Effector CD4-positive, alpha-beta T cell (primary cell): ENCODE measurements at places on chromosomes 2 and 18.

DNA sequence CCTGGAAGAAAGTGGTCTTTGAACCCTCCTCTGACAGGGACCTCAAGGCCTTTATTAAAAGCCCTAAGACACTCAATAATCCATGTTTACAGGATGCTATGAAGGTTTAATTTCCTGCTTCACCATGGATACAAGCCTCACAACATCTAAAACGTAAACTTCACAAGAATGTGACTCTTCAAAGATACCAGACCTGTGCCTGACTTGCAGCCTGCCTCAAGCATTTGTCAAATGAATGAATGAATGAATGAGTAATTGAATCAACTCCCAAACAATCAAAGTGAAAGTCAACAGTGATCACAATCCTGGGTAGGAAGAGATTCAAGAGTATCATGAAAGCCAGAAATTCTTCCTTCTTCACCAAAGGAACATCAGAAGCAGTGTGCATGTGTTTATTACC, 30.4 kb downstream of the KLF7 start:
- DNase-seq, result no peak

DNA sequence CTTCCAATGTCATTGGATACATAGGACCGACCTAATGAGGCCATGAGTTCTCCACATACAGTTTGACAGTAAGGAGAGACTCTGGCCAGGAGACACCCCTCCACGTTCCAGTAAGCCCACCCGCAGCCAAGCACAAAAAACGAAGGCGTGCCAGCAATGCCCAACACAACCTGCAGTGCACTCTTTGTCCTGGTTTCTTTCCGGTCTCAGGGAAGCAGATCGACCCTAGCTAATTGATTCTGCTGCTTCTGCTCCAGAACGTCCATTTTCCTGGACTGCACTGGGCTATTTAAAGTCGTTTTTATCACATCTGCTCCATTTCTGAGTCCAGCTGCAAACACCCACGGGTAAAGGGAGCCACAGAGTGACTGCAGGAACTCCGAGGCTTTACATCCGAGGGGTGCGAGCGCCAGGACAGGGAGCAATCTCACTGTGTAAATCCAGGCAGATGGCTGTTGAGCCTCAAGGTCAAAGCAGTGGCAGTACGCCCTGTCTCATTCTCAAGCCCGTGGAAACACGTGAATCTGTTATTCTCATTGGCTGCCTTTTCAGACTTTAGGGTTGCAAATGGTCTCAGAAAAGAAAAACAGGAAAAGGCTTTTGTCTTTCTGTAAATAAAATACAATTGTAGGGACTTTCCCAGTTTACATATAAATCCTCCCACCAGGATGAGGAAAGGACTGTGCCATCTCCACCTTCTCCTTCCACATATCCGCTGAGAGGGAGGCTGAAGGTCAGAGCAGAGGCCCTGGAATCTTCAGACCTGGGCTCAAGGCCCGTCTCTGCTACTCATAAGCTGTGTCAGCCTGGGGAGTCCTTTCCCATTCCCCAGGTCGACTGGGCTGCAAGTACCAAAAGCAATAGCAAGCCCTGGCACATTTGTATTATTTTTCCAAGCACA, 40.7 kb downstream of the TMEM163 start:
- no peak for DNase-seq

DNA sequence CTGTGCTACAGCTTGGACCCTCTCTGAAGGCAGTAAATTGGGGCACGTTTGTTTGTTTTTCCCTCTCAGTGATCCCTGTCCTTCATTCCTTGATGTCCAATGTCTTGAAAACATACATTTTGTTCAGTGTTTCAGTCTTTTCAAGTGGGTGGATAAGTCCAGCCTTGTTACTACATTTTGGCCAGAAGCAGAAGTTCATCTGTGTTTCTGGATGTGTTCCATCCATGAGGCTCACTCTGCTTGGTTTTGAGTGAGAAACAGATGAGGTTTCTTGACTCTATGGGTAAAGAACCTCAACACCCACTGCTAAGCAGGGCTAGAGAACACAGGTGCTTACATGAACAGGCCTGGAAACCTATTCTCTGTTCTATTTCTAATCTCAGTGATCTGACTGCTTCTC, 74.5 kb upstream of the RFX8 start:
- no peak for DNase-seq

- no peak for DNase-seq
Observed at GRCh38 chr2:207938886-207939285, 86.4 kb downstream of the PLEKHM3 start.

- no peak for DNase-seq
Observed at GRCh38 chr18:61596296-61596695, 263.1 kb downstream of the CDH20 start.

- DNase-seq, result no peak
Observed at GRCh38 chr2:159855143-159855542, 57.1 kb upstream of the CD302 start.

DNA sequence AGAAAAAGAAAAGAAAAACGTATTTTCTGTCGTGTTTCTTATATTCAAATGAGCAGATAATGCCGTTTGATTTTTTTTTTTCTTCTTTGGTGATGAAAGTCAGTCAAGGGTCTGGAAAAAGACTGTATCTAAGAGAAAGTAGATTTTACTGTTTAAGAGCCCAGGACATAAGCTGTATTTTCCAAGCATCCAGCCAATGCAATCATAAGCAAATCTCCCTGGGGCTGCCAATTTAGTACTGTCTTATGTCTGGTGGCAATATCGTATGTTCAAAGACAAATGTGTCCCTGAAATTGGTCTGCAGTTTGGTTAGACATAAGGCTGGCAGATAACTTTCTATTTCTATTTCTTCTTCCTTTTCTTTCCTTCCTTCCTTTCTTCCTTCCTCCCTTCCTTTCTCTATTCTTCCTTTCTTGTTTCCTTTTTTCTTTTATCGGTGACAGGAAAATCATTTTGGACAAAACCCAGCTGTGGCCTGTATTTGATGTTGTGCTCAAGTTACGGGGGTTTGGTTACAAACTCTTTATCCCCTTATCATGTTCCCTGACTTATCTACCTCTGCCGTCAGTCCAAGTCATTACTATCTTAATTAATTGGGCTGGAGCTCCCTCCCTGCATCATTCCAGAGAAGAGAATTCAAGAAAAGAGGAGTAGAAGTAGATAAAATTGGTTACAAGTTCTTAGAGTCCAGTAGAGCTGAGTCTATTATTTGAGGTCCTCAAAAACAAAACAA, 683.4 kb upstream of the FSHR start:
- DNase-seq, result no peak

DNA sequence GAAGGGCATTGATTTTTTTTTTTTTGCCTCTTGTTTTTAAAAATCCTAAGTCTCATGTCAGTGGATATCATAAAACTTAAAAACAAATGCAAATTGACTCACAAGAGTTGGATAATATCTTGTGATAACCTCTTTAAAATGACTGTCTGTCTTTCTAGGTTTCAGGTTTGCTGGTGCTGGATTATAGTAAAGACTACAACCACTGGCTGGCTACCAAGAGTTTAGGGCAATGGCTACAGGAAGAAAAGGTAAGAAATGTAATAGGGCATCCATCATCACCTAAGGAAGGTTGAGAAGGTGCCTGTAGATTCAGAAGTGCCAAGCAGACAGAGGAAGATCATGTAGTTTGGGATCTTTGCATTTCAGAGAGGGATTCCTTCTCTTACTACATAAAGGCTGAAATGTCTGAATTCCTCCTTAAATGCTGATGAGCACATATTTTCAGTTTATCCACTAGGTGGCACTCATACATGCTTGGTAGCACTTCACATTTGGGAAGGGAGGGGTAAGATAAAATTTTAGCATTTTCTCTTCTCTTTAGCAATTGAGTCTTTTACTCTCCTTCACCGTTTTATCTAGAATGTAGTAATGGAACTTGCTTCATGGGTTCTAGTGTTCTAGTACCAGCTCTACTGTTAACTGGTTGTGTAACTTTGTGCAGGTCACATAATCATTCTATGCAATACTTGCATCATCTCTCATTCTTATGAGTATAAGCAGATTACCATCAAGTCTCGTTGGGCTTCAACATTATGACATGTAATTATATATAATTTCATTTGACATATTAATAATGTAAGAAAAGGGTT, 21.1 kb downstream of the CPS1 start:
- DNase-seq, result no peak

GRCh38 chr2:96642564-96643360, at the start of gene FER1L5:
Gene FER1L5 (plus strand): TSS chr2:96642764. CDS start chr2:96642837, 73 bp downstream.
- no peak for DNase-seq

GRCh38 chr2:231069379-231070054, 12.8 kb downstream of the PSMD1 start:
- no peak for DNase-seq

GRCh38 chr2:232448304-232448690, 7.7 kb upstream of the ALPI start:
- no peak for DNase-seq

DNA sequence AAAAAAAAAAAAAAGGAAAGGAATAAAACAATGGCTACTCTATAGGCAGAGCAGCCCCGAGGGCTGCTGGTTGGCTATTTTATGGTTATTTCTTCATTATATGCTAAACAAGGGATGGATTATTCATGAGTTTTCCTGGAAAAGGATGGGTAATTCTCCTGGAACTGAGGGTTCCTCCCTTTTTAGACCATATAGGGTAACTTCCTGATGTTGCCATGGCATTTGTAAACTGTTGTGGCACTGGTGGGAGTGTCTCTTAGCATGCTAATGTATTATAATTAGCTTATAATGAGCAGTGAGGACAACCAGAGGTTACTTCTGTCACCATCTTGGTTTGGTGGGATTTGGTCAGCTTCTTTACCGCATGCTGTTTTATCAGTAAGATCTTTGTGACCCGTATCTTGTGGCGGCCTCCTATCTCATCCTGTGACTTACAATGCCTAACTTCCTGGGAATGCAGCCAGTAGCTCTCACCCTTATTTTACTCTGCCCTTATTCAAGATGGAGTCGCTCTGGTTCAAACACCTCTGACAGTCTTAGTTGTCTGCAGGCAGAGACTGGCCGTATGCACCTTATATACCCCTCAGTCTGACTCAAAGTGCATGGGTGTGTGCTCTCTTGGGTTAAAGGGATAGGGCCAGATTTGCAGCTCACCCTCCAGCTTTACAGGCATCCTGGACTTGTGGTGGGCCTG, 57.7 kb downstream of the HAUS1 start:
- DNase-seq, result no peak

DNA sequence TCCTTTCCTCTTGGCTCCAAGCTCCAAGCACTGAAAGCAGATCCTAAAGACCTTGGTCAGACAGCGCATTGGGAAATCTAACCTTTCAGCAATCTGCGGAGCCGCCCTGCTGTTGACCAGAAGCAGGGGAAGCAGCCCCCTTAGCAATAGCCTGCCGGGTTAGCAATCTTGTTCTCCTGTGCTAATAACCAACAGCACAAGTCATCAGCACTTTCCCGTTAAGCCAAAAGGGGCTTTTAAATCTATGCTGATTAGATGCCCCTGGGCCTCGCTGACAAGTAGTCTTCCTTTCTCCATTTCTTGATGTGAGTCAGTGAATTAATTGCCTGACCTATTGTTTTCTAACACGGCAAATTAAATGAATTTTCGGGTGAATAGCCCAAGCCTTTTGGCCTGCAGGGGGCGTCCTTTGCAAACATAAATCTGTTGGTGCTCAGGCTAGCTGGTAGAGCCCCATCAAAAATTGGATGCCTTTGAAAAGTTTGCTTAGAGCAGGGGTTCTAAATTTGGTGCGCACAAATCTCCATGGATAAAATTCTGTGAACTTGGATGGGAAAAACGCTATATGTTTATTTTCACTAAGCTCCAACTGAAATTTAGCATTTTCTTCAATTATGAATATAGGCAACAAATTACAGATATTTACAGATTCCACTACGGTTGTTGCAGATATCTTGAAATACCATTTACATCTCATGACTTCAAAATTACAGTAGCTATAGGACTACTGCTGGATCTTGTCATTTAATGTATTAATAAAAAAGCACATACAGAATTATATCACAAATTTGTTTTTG, 24.6 kb downstream of the MAIP1 start:
- peak; percentile 83 for DNase-seq

DNA sequence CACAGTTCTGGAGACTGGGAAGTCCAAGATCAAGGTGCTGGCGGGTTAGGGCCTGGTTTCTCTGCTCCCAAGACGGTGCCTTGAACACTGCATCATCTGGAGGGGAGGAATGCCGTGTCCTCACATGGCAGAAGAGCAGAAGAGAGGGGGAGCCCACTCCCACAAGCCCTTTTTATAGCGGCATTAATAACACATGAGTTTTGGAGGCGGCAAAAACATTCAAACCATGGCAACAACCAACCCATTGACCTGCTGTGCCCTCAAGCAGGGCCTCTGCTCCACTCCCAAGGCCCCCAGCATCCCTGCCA, 62.0 kb downstream of the SMAD7 start:
- DNase-seq, result no peak

DNA sequence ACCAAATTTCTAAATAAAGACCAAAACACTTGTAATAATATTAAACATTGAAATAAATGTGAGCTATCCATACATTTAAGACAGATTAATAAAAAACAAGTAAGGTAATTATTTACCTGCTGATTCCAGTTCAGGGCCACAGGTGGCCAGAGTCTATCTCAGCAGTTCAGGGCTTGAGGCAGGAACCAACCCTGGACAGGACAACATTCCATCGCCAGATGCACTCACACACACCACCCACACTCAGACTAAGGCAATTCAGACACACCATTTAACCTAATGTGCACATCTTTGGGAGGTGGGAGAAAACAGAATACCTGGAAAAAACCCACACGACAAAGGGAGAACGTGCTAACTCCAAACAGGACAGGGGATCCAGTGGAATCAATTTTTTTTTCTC, 14.1 kb upstream of the WDSUB1 start:
- DNase-seq, result no peak

DNA sequence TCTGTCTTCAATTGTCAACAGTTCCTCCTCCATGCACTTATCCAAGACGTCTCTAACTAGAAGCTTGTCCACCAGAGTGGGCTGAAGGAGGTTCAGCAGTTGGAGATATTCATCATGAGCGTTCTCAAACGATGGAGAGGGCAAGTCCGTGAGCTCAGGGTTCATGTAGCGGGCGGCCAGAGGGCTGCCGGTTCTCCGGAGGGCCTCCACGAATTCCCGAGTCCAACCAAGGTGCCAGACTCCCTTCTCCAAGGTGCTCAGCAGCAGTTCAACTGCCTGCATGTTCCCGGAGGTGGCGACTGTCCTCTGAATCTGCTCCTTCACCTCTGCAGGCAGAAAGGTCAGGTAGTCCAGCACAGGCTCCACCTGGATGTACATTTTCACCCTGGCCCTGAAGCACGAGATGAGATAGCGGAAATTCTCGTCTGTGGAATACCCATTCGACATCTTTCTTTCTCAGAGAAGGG, 590 bp downstream of the IFIH1 start:
- DNase-seq, result peak; percentile 14

- DNase-seq, result no peak
Observed at GRCh38 chr2:98582523-98582922, 25.8 kb downstream of the COA5 start.

- no peak for DNase-seq
Observed at GRCh38 chr2:233964581-233964980, 47.4 kb downstream of the TRPM8 start.
